ENCODE measurements at places on chromosomes 11 and 22.

DNA sequence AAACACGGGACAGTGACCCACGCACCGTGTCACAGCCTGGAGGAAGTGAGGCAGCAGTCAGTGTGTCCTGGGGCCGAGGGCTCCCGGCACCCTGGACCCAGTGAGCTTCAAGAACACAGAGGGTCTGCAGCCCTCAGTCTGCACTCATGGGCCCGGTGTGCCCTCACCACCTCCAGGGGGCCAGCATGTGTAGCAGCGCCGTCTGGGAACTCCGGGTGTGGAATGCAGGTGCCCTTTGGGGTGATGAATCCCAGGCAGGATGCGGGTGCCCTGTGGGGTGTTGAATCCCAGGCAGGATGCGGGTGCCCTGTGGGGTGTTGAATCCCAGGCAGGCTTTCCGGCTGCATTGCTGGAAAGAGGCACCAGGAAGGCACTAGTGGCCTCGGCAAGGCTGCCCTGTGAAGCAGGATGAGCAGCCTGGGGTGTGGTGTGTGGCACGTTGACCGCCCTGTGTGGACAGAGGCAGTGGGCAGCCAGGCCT, 1399.9 kb downstream of the BRD1 start:
- no peak for DNase-seq

DNA sequence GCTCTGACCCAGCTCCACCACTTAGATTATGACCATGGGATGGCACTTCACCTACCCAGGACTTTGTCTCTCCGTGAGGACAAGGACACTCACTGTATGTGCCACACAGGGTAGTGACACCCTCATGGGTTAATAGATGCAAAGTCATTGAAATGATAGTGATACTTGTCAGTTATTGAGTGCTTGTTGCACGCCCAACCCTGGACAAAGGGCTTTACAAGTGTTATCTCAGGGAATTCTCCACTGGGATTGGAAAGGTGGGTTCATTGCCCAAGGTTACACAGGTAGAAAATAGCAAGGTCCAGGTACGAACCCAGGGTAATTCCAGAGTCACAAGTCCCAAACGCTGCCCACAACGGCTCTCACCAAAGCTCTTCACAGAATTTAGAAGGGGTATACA, 158.2 kb downstream of the TRIM29 start:
- no peak for DNase-seq

DNA sequence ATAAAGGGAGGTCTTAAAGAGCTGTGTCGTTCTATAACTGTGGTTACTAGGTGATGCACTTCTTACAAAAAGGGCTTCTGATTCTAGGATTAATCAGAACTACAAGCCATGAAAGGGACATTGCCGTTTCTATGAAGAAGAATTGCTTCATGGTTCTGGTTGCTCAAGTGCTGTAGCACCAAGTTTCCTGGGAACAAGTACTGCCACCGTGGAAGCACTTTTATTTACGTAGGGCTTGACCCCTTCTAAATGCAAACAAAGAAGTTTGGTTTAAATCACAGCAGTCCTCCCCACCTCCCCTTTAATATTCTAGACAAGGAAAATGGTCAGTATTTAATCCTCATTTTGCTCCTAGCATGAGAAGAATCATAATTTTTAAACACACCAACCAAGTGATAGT, 9.8 kb downstream of the YAP1 start:
- DNase-seq = no peak

GRCh38 chr11:66119348-66120133, 49.5 kb downstream of the PACS1 start:
- no peak for DNase-seq

Data from NCI-H1930 (cell line).